ENCODE measurements at places on chromosomes 5 and 9.

DNA sequence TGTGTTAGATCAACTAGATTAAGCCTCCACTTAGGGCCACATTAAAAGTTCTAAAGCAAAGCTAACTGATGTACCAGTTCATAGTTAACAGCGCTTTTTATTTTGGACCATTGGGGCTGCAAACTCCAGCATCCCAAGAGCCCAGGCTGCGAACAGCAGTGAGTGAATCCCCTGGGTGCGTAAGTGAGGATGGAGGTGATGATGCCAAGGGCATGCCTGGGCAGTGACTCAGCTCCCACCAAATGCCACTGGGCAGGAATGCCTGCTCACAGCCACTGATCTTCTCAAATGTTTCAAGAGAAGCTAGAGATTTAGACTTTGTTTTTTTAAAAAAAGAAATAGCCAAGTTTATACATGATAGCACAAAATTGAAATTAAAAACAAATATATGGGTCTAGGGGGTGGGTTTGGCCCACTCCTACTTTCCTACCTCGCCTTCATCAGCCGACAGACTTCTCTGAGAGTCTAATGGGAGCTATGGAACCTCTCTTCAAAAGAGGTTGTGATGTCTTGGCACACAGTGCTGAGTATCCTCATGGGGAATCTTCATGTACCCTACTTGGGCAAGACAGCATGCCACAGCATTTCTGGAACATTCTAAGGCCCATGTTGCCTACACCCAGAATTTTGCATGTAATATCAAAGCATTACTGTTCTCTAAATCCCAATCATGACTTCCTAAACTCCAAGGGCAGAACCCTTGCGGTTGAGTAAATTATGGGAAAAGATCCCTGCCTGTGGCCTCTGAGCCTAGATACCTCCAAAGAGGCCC, 398.1 kb downstream of the EBF1 start:
- no peak for DNase-seq

GRCh38 chr5:145028626-145029025, 806.5 kb downstream of the PRELID2 start:
- DNase-seq, result no peak

GRCh38 chr9:83623679-83624076, 735 bp downstream of the IDNK start:
- DNase-seq, result no peak

DNA sequence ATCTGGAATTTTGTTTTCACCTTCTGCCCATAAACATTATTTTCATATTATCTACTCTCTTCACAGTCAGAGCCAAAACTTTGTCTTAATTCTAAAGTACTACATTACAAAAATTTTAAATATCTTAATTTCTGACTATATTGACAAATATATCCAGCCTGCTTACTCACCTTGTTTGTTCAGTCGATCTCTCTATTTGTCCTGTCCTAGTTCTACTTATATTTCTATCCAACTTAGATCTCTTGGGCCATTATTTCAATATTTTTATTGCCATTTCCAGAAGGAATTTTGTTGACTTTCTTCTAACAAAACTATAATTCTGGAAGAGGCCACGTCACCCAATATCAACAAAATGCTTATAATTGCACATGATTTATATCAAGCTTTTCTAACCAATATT, 652.8 kb upstream of the CTNND2 start:
- no peak for DNase-seq

- DNase-seq, result peak; percentile 16
Measured at GRCh38 chr9:72827950-72828731, 124.7 kb downstream of the ALDH1A1 start.

DNA sequence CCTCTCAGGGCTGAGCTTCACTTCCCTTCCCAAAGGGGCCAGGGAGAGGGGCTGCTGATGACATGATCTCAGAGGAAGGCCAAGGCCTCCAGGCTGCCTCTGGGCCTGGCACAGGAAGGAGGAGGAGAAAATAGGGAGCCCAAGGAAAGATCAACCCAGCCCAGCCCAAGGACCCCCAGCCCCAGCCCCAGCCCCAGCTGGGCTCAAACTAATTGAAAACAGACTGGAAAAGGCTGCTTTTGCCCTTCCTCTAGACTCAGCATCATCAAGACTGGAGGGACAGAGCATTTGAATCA, 18.3 kb upstream of the KCNIP1 start:
- no peak for DNase-seq

- DNase-seq, result no peak
Measured at GRCh38 chr5:138951091-138951985, 76.2 kb upstream of the LRRTM2 start.

DNA sequence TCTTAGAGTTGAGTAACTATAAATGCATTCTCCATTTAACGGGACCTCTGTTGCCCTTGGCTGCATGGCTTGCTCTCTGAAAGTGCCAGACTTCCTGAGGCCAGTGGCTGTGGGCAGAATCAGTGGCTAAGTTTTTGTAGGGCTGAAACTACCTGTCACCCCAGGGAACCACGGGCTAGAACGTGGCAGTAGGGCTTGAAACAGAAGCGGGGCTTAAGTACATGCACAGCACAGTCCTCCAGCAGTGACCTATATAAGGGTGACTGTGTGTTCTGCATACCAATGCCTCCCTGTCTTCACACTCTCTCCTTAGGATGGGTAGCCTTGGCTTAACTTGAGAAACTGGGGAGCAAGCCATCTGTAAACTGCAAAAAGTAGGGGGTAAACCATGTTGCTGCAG, 43.6 kb upstream of the LRRTM2 start:
- DNase-seq, result no peak

DNA sequence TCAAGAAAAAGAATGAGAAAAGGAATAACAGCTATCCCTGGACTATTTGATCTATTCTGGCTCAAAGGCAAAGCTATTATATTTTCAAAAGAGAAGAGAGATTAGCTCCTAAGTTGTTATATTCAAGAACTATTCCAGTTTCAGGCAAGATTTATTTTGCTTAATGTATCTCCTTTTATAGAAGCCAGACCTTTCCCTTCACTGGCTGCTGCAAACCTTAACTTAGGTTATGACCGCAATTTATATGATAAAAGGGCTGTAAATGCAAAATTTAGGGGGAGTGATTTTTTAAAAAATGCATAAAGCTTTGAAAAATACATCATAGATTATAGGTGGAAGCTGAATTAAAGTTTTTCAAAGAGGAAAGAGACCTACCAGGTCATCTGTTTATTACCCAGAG, 97.8 kb downstream of the FBXL7 start:
- DNase-seq, result no peak

DNA sequence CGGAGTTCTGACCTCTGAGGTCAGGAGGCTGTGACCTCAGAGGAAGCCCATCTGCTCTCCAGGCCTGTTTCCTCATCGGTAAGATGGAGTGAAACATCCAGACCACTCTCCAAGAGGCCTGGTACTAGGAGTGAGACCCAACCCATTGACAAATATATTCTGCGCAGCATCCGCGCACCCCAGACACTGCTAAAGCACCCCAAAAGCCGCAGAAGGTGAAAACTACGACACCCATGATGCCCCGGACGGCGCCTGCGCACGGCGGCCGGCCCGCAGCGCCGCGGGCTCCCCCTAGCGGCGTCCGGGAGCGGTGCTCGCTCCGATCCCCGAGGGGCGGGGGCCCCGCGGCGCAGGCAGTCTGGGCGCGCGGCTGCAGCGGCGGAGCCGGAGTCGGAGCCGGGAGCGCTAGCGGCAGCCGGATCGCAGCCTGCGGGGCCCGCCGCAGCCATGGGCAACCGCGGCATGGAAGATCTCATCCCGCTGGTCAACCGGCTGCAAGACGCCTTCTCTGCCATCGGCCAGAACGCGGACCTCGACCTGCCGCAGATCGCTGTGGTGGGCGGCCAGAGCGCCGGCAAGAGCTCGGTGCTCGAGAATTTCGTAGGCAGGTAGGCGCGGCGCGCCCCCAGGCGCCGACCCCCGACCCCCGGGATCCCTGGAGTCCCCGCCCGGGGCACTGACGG, at the start of gene DNM1:
DNM1 (plus strand) TSS at position 356 of the 683 bp plus-strand sequence; CDS start at position 448, 92 bp downstream.
- DNase-seq, result peak; percentile 77

DNA sequence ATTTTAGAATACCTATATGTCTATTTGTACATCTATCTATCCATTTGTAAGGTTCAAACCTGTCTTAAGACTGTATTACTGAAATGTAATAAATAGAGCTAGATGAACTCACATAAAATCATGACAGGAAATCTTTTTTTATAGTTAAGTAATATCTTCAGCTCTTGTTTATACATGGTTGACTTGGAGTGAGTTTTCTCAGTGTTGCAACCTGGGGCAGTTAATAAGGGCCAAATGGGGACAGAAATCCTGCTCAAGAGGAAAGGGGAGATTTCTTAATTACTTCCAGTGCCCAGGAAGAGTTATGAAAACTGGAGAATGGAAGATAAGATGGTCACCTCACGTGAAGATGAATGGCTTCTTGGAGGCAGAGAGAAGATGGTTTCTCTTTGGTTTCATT, 265.1 kb upstream of the FBXL7 start:
- no peak for DNase-seq

- DNase-seq, result no peak
Measured at GRCh38 chr9:133683586-133684120, 47.5 kb downstream of the DBH start.

DNA sequence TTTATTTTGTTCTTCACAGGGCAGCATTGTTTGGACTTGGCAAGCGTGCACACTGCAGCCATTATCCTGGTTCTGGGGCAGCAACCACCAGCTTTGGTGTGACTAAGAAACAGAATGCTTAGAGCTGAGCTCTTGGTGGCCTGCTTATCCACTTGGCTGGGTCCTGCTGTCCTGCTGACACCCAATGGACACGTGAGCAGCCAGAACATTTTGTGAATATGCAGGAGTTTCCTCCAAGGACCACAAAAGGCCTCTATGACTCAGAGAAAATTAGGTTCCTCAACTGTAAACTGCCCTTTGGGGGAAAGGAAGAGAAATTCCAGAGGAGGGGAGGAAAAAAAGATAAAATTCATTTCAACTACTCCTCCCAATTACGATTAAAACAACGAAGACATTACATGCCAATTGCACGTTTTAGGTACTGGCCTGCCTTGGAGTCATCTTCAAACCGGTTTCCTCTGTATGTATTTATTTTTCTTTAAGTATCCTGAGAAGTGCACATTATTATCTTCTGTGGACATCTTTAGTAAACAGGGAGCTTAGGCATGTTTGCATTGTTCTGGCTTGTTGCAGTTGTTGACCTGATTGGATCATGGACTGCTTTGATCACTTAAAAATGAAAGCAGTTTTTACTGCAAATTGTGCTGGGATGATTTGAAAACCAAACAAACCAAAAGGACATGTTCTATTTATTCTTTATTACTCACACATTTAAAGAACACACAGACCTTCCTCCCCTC, 82.3 kb upstream of the TLE4 start:
- DNase-seq, result no peak

DNA sequence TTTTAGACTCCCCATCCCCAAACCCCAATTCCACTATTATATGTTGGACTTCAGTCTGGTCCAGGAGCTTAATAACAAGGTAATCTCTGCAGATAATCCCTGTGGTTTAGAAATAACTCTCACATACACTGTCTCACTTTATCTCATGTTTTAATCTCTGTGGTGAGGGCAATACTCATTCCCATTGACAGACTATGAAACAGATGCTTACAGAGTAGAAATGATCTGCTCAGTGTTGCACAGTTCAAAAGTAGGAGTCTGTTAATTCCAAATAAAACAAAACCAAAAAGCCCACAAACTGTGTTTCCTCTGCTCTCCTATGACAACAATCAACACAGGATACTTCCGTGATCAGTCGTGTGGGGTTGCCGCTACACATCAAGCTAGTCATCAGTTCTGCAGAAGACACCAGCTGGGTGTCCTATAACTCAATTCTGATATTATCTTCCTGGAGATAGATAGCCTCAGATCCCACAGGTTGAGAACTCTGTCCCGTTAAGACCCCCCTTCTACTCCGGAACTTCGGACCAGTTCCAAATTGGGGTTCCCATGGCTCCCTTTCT, 26.3 kb upstream of the FANCC start:
- DNase-seq, result no peak

DNA sequence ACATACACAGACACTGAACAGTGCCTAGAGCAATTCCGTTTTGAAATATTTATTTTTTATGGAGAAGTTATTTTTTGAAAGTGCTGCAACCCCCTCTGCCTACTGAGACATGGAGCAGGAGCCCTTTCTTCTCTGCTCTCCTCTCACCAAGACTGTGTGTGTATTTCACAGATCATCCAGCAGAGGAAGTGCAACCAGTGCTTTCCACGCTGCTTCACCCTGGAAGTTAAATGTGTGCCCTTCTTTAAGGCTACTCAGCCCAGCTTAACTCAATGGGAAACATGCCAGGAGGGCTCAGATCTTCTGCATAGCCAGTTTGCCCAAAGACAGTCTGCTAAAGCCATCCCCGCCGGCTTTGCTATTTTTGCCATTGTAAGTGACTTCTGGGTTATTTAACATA, 606.3 kb downstream of the TLE1 start:
- no peak for DNase-seq

DNA sequence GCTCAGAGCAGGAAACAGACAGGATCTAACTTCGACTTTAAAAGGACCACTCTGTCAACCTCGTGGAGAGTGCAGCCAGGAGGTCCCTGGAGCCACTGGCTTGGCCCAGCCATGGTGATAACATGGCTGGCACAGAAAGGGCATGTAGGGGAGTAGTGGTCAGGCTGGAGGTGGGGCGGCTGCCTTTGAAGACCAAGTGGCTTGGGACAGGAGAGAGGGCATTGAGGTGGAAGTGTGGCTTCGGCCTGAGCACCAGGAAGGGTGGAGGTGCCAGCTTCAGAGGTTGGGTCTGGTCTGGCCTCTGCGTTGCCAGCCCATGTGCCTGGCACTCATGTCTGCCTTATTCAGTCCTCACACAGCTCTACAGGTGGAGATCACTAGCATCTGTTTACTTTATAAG, 270.0 kb downstream of the NSG2 start:
- no peak for DNase-seq

GRCh38 chr9:34010979-34011378, 37.7 kb downstream of the UBAP2 start:
- DNase-seq, result no peak

DNA sequence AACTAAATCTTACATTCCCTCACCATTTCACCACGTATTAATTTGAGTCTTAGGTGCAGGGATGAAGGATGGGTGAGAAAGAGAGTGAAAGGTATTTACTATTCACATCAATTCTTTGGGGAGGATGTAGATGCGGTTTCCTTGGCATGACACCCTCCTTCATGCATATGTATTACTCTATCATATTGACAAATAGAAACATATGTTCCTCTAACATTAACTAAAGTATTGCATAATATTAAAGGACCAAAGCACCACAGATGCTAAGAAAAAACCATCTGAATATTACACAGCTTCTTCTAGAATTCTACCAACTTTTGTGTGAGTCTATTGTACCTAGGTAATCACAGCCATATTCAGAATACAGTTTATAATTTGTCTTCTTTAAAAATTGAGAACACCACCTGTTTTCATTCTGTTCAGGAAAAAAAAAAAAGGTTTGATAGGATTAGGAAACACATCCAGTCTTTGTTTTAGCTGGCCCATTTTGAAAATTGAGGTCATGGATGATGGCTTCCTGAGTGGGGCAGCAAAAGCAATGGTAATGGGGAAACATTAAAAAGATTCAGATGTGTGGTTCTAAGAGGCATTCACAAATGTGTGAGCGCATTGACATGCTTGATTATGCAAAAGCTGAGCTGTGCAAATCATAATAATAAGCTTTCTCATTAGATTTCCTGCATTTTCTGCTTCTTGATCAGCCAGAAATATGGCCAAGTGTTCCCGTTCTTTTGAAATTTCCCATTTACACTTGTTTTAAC, 1011.5 kb upstream of the NUDT12 start:
- DNase-seq, result no peak

GRCh38 chr9:27090711-27091110, 18.3 kb upstream of the TEK start:
- no peak for DNase-seq

- DNase-seq, result no peak
Measured at GRCh38 chr9:95175523-95175922, 142.0 kb downstream of the FANCC start.

Measured in PC-9 (cell line).